ENCODE measurements at places on chromosomes 6 and 20.

DNA sequence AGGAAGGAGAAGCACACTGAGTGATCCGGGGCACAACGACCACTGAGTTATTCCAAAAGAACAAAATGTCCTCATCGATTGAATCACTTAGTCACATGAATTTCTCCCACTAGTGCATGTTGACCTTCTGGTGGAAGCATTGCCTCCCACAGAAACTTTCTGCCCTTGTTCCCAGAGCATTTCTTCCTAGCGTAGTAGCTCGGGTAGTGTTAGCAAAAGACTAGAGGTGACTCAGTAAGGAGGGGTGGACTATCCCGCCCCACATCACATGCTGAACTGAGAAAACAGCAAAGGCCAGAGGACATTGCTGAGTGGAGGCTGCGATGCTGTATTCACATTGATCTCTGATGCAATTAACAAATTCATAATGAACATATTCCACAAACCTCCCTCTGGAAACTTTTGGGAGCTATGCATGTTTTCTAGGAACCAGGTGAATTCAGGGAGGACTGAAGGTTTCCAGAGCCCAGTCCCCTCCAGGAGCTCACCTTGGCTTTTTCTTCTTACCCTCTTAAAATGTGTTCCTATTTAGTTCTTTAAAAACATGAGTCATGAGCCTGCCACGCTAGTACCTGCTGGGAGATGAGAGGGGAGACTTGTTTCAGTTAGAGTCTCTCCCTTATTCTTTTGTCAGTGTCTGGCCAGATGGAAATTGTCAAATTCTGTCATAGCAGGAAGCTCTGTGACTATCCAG, 507.9 kb downstream of the CDH26 start:
- no peak for DNase-seq

DNA sequence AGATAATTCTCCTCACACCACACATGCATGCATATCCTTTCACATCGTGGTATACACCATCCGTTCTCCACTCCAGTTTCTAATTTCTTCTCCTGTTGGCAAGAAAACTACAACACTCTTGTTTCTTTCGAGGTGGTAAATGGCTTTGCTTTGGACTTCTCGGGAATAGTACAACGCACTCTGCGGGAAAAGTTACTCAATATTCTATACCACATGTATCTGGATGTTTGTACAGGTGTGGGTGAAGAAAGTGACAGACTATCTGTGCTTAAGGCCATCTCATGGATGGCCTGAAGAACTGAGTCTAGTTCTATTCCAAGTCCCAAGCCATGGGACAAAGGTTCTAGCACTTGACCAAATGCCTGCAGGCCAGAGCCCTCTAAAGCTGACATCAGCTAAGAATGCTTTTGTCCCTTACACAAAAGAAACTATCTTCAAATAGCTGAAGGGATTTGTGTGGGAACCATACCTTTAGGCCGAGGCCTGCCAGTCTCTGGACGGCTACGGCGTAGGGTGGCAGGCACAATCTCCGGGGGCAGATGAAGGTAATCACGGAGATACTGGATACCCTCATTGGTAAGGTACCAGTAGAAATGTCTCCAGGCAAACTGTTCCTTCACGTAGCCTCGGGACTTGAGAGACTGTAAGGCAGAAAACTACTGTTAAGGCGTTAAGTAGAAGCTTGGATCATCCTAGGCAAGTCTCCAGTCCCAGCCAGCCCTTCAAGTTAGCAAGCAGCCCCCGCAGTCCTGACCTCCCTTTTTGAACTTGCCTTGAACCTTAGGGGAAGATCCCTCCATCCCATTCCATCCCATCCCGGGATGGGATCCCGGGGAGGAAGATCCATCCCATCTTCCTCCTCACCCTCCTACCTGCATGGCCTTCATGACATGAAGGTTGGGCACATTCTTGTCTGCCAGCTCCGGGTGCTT, 1.4 kb downstream of the RPS10 start:
- no peak for DNase-seq

DNA sequence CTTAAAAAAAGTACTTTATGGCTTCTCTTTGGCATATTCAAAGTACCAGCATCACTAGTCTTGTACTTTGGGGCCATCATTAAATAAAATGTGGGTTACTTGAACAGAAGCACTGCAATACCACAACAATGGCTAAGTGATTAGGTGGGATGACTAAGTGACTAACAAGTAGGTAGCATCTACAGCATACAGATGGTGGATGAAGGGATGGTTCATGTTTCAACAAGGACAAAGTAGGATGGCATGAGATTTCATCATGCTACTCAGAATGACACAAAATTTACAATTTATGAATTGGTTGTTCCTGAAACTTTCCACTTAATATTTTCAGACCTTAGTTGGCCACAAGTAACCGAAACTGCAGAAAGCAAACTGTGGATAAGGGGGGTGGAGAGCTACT, 7.7 kb downstream of the MPC1 start:
- no peak for DNase-seq

GRCh38 chr6:47690214-47690613, 8.2 kb upstream of the ADGRF4 start:
- DNase-seq: no peak

GRCh38 chr6:117018771-117019170, 141.7 kb downstream of the RFX6 start:
- DNase-seq: no peak

- peak; percentile 45 for DNase-seq
Observed at GRCh38 chr20:51995551-51995951, 193.2 kb upstream of the SALL4 start.
